ENCODE measurements at places on chromosomes 5 and 9.

GRCh38 chr5:89847743-89848142 is 561.8 kb downstream of the CETN3 start:
- no peak for DNase-seq

- DNase-seq: peak; percentile 71
Observed at GRCh38 chr5:172274951-172275753, 8.4 kb downstream of the UBTD2 start.

- peak; percentile 55 for DNase-seq
Observed at GRCh38 chr5:14415698-14416074, 165.9 kb upstream of the OTULINL start.

DNA sequence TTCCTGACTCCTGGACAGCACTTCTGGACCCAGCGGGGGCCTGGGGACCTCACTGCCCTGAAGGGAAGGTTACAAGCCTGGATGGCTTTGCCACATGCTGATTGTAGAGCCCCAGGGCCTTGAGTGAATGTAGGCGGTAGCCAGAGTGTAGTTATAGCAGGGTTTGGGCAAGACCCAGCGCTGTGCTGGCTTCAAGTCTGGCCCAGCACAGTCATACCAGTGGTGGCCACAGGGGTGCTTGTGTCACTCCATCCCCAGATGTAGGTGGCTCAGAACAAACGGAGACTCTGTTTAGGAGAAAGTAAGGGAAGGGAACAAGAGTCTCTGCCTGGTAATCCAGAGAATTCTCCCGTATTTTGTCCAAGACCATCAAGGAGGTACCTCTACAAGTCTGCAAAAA is 84.6 kb downstream of the STARD4 start:
- no peak for DNase-seq

DNA sequence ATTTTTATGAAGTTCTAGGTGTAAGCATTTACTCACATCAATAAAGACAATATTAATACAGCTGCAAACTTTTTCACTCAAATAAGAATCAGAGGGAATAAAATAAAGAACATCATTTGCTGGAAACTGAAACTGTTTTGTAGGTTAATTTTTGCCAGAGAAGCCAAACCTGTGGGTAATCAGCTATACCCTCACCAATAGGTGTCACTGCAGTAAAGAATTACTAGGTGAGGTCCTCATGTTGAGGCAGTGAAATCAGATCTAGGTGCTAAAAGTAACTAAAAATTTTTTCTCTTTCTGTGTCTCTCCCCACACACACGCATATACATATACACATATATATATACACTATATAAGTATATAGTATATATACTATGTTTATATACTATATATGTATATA is 1016.3 kb upstream of the SEMA6A start:
- no peak for DNase-seq

DNA sequence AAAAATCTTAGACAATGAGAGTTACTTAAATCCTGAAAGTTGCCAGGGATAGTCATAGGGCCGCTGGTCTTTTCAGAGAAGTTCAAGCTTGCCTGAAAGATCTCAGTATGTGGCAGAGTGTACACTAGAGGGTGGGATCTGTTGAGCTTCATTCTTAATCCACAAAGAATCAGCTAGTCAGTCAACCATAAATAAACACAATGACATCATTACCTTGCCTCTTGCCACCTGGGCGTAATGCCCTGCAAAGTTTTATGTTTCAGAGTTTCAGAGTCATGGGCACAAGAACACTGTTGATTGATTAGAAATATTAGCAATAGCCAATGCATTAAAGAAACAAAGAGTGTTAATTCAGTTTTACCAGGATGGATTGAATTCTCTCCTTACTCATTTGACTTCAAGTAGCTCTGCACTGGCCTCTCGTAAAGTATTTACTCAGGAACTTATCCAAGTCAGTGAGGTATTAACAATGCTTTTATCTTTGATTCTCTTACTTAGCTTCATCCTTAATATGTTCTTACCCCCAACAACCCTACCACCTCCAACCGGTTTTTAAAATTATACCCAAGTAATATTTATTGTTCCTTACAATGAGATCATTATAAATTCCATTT is 14.3 kb upstream of the ANXA1 start:
- no peak for DNase-seq

- DNase-seq: no peak
Observed at GRCh38 chr5:40227366-40227765, 452.3 kb upstream of the PTGER4 start.

- DNase-seq: no peak
Observed at GRCh38 chr9:88013607-88014006, 39.3 kb upstream of the CDK20 start.

GRCh38 chr5:44233691-44234090 is 155.5 kb downstream of the FGF10 start:
- DNase-seq: no peak

GRCh38 chr5:14306329-14306815 is 163.2 kb downstream of the TRIO start:
- DNase-seq: no peak

- peak; percentile 50 for DNase-seq
Observed at GRCh38 chr9:104863180-104863883, 64.6 kb downstream of the ABCA1 start.

DNA sequence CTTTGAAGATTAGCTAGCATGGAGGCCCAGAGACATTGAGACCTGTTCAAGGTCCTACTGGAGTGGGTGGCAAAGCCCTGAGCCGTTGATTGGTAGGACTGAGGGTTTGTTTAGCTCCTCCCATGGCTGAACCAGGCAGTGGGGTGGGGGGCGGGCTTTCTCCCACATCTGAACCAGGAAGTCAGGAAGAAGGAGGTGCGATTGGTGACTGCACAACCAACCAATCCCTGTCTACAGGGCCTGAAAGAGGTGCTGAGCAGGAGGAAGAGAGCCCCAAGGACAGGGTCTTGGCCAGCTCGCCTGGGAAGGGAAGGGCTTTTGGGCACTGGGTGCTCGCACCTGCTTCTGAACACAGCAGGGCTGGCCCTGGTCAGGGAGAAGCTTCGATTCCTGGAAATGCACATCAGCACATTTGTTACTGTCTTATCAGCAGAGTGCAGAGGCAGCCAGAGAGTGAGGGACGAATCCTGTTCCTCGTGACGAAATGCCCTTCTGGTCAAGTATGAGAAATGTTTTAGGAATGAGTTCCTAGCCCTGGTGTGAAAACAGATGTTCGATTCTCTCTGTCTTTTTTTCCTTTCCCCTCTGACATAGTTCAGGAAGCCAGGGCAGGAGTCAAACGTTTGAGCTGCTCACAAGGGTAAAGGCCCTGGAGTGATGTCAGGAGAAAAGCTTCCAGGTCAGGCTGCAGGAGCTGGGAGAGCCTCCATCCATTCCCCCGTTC is 294.8 kb upstream of the KLF4 start:
- DNase-seq: no peak

DNA sequence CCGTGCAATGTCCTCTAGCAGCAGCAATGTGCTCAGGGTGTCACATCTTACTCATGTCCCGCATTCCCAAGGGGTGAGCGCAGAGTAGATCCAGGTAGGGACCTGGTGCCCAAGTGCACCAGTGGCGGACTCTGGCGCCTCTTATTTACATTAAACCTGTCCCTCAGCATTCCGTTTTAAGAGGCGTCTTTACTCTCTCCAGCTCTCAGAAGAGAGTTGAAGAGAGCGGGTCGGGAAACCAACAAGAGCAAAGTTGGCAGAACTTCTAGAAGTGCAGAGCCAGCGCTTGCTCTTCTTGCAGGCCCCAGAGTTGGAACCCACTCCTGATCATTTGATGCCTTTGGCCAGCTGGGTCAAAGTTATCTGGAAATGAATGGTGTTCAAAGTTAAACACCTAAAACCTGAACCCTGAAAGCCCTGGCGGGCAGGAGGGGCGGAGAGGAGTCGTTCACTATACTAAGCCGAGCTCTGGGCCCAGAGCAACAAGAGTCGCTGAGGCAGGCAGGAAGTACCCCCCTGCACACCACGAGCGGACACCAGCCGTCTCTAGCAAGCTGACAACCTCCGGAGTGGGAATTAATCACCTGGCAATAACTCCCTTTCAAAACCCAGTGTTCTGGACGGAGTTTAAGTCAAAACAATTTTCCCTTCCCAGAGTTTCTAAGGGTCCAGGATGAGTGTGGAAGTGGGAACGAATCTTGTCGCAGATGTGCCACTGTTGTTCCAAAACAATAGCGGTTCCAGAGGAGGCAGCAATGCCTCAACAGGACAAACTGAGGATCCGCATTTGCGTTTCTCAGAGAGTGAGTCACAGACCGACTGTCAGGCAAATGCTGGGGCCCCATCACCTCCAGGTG is 122.8 kb downstream of the TMEM161B start:
- DNase-seq: peak; percentile 17

GRCh38 chr5:57696825-57697570 is 214.4 kb upstream of the ACTBL2 start:
- DNase-seq: no peak

DNA sequence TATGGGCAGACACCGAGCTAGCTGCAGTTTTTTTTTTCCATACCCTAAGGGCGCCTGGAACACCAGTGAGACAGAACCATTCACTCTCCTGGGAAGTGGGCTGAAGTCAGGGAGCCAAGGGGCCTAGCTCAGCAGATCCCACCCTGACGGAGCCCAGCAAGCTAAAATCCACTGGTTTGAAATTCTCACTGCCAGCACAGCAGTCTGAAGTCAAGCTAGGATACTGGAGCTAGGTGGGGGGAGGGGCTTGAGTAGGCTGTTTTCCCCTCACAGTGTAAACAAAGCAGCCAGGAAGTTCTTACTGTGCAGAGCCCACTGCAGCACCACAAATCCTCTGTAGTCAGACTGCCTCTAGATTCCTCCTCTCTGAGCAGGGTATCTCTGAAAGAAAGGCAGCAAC is 151.7 kb upstream of the HCN1 start:
- no peak for DNase-seq

GRCh38 chr5:123559434-123559775 is 47.4 kb downstream of the CSNK1G3 start:
- no peak for DNase-seq

DNA sequence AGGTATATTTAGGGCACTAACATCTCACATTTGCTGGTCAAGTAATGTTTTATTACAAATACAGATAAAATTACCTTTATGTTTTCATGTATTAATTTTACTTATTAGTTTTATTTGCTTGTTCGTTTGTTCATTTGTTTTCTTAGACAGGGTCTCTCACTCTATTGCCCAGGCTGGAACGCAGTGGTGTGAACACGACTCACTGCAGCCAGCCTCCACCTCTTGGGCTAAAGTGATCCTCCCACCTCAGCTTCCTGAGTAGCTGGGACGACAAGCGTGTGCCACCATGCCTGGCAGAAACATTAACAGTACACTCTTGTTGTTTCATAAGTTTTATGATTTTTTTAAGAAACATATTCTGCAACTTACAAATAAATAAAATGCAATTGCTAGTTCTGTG is 123.2 kb downstream of the ZNF608 start:
- no peak for DNase-seq

GRCh38 chr5:4700069-4700468 is 440.1 kb upstream of the ADAMTS16 start:
- DNase-seq: peak; percentile 22

- DNase-seq: no peak
Observed at GRCh38 chr9:86304236-86304730, 21.9 kb upstream of the ISCA1 start.

GRCh38 chr5:143755966-143756365 is 56.0 kb upstream of the HMHB1 start:
- no peak for DNase-seq

DNA sequence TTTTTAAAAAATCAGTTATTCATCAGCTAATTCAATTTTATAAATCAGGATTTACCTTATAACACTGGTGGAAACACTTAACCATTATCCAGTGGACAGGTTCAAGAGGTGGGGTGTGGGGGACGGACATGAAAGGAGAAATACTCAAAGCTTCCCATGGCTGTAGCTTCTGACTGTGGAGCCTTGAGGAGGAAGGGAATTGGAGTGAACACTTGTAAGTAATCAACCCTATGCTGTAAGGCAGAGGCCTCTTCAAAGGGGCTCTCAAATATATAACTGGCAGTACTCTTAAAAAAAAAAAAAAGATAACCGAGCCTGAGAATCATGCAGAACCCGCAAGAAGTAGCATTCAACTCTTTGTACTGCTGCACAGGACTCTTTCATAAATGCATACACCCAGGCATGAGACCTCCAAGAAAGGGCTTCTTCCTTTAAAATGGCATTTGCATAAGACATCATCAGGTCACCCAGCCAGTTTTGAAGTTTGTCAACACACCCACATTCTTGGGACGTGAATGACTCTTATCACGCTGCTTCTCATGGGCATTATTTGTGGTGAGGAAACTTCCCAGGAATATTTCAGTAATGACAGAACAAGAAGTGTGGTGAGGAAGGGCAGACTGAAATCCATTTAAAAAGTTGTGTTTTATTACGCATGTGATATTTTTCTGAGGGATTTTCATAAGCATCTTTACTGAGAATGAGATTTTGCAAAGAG is 8.1 kb downstream of the OSMR start:
- DNase-seq: no peak

DNA sequence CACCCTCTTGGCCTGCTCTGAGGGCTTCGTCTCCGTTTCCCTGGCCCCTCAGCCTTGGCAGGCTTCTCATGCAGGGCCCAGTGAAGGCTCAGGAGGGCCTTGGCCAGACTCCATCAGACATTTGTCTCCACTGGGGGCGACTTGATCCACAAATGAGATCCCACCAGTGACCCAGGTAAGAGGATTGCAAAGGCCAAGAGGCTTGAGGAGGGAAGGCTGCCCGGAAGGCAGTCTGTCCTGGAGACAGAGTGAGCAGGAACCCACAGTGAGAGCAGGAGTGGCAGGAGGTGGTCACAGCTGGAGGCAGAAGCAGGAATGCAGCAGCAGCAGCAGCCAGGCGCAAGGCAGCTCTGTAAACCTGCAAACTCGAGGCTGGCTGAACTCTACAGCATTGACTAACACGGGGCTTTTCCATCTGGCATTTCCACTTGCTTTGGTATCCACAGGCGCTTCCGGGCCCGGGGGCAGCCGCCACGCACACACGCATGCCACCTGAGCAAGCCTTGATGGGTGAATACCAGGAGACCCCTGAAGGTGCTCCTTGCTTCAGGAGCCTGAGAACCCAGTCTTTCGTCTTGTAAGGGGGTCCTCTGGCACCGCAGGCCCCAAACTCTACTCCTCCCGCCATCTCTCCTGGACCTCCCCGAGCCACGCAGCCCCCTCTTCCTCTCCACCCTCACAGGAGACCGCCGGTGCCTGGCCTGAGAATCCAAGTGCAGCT is 14.7 kb downstream of the MGAT1 start:
- peak; percentile 15 for DNase-seq

GRCh38 chr9:88949425-88949824 is 41.8 kb upstream of the S1PR3 start:
- DNase-seq: no peak

- DNase-seq: no peak
Observed at GRCh38 chr5:142679744-142680143, 6.1 kb downstream of the FGF1 start.

Measured in activated T-cell treated with anti-CD3 and anti-CD28 coated beads, Interleukin-2, amount 50 U/mL, for 48 hours (primary cell).